ENCODE measurements at places on chromosomes 3 and 15.

DNA sequence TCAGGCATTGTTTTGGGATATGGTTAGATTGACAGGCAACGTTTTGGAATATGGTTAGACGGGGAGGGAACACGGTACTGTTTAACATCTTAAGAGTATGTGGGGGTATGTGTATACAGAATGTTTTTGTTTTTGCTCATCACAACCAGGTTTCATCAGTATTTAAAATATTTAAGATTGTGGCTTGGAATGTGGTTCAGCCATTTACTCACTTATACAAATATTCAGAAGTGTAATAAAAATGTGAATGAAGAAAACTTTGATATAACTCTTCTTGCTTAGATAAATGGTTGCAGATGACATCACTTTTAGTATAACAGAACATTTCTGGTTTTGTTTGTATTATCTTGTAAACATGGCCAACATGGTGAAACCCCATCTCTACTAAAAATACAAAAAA lies 3.9 kb upstream of the PAK2 start:
- DNase-seq, result no peak

DNA sequence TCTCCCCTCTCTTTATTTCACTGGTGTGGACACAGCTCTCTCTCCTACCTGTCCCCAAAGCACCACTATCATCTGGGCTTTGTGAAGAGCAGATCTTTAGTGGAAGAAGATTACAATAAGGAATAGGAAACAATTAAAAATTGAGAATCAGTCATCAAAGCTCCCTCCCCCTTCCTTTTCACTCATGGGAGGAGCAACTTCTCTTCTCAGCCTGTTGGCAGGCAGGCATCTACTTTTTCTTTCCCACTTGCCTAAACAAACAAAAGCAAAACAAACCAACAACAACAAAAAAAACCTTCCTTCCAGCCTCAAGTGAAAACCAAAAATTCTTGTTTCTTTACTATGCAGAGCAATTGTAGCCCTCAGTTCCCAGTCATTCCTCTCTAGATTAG lies 125.5 kb upstream of the BHLHE40 start:
- DNase-seq, result no peak

GRCh38 chr3:38989917-38990510 lies 61.7 kb downstream of the SCN11A start:
- no peak for DNase-seq

- no peak for DNase-seq
These were observed 507.7 kb upstream of the SEMA6D start for GRCh38 chr15:47209591-47209990.

DNA sequence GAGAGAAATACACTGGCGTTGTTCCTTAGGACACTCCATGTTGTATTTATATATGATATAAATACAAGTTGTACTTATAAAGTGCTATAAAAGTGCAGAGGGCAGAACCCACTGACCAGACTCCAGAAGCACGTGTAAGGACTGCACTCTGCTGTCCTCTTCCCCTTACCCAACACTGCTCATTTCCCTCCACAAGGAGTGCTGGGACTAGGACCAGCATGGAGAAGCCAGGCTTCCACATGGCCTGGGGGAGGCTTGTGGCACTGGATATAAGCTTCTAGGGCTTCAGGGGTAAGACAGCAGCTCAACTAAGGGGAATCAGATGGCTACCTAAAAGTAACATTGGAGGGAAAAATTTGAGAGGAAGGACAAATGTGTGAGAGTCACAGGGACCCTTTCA lies 556.9 kb downstream of the IGSF11 start:
- no peak for DNase-seq

DNA sequence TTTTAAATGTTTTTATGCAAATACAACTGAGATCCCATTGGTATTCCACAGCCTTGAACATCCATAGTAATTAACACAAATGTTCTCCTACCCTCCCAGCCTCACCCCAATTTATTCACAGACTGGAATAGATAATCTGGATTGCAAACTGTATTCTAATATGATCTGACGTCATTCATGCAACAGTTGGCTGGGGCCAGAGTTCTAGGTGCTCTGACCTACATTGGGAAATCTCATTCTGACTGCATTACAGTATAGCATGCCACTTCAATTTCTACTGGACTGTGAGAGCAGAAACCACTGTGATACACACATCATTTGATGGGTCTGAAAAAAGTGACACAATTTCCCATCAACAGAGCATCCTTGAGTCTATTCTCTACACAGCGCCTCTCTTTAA lies 403.1 kb downstream of the MAGI1 start:
- DNase-seq, result no peak

DNA sequence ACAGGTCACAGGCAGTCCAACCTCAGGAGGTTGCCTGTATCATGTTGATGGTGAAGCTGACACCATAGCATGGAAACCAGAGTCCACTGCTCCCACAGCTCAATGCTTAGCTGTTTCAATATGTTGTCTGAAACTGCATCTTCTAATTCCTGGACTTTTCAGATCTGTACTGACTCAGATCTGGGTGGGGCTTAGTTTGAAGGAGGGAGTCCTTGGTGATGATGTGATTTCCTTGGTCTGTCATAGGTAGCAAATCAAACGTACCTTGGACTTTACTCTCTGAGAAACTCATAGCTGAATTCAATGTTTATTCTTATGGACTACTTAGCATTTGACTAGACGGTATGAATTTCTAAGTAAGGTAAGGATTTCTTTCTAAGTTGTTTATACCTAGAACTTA lies at the start of gene HHLA2:
TSS of gene HHLA2 (plus strand) at position 310 of the 400 bp plus-strand sequence. CDS start 55,266 bp downstream, outside the sequence.
- no peak for DNase-seq

DNA sequence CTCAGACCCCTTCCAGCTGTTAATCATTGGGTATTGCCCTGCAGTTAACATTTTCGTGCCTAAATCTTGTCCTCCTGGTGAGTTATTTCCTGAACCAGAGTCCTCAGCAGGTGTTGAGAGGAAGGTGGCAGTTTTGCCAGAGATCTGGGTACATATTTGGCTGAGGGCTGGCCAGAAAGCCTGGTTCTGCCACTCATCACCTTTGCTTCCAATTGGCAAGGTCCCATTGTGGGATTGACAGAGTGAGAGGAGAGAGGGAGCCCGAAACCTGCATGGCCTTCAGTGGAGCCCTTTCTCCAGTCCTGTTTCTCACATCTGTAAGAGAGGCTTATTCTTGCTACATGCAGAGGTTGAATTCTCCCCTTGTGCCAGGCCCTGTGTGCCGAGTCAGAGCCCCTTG lies 8.9 kb upstream of the TKT start:
- no peak for DNase-seq

- no peak for DNase-seq
These were observed 5.1 kb upstream of the BFSP2 start for GRCh38 chr3:133394561-133395311.

DNA sequence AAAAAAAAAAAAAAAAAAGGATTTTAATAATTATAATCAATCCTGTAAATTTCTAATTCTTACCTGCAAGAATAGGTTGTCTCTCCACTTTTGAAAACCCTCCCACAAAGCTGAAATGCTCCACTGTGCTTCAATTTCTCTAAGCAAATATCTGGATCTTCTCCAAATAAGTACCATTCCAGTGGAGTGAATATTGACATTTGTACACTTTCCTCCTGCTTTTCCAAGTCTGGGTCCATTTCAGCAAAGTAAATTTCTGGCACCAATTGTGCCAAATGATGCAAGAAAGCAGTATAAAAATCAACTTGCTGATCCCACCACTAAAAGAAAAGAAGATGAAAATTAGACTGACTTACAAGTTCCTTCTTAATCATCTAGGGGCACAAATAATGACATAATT lies 19.9 kb downstream of the UBR1 start:
- no peak for DNase-seq
